NCI-H526 (cell line): ENCODE measurements at places on chromosomes 1 and 21.

GRCh38 chr1:84141182-84142003, 2.7 kb upstream of the PRKACB start:
- peak; percentile 31 for DNase-seq

GRCh38 chr1:110498270-110498669, 20.7 kb downstream of the KCNA10 start:
- no peak for DNase-seq

DNA sequence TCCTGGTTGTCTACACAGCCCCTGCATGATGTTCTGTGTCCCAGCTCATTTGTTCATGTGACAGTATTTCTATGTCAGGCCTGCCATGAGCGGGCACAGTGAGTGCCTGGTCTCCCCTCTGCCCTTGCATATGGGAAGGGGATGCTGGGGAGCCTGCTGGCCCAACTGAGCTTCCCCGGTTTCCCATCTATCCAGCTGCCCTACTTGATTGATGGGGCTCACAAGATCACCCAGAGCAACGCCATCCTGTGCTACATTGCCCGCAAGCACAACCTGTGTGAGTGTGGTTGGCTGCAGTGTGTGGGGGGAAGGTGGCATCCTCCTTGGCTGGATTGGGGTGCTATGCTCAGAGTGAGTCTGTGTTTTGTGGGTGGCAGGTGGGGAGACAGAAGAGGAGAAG, 1.5 kb downstream of the GSTM4 start:
- no peak for DNase-seq

DNA sequence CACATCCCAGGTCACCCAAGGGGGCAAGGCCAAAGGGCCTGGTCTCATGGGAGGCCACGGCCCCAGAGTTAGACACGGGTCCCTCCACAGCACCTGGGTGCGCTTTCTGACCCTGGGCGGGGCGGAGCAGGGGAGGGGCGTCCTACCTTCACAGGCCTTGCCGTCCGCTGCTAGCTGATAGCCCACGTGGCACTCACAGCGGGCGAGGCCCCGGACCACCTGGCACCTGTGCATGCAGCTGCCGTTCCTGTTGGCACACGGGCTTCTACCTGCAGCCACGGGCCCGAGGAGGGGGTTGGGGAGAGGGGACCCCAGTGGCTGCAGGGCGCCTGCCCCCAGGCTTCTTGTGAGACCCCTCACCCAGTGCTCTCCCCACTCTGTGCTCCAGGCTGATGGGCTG, 59.9 kb downstream of the ARHGEF16 start:
- no peak for DNase-seq

DNA sequence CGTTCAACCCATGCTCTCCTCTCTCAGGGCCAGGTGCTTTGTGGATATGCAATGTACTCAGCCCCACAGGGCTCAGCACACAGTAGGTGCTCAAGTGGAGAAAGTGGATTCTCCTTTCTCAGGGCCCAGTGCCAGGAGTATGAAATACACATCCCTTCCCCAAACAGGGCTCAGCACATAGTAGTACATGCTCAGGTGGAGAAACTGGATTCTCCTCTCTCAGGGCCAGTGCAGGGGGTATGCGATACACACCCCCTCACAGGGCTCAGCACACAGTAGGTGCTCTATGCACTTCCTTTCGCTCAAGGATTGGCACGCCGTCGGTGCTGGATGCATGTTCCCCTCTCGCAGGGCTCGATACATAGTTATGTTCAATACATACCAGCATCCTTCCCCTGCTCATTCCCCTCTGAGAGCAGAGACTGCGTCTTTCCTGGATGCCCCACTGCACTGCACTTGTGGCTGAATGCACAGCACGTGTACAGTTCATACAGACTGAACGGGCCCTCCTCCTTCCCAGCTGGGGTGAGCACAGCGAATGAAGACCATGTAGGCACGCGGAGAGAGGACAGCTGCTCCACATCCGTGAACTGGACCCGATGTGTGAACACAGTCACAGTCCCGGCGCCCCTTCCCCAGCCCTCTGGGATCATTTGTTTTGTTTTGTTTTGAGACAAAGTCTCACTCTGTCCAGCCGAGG, 16.6 kb upstream of the DISP3 start:
- no peak for DNase-seq

DNA sequence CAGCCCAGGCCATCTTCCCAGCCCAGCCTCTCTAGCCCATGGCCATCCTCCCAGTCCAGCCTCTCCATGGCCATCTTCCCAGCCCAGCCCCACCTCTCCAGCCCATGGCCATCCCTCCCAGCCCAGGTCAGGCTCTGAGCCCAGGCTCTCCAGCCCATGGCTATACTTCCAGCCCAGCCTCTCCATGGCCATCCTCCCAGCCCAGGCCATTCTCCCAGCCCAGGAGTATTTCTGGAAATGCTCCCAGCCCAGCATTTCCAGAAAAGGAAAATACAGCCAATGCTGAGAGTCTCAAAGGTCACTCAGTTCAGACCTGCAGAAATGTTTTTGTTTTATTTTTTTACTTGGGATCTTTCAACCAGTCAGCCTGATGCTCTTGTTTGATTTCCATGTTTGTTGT, 70.0 kb upstream of the ZNF281 start:
- no peak for DNase-seq
